ENCODE measurements at places on chromosomes 11 and 22. TPM values are rescaled to one million over a fixed set of nuclear protein-coding genes. Genes with fewer than 3 reads are reported as not detected.

- no peak overlapping the region for H3K4me3 ChIP-seq
- peaks cover 15% of the 10 kb centered on the region for H3K27me3 ChIP-seq
- no peaks in the 10 kb centered on the region for H3K4me1 ChIP-seq
- no peak overlapping the region for H3K27ac ChIP-seq
These were observed 9.1 kb upstream of the CKAP5 start for GRCh38 chr11:46855167-46855566.

GAL3ST1 gene
- 21.7 TPM for total RNA-seq

- H3K4me3 ChIP-seq: no peak overlapping the region
- peak overlapping the region; percentile 80 for H3K27ac ChIP-seq
- H3K36me3 ChIP-seq: peaks cover 9% of the 10 kb centered on the region
- peaks cover 7% of the 10 kb centered on the region for H3K4me1 ChIP-seq
- peak; percentile 90 for DNase-seq
- no peaks in the 10 kb centered on the region for H3K27me3 ChIP-seq
These were observed 24.0 kb downstream of the MIAT start for GRCh38 chr22:26681395-26681821.

SLC37A2 gene
- total RNA-seq: 2.0 TPM

DNA sequence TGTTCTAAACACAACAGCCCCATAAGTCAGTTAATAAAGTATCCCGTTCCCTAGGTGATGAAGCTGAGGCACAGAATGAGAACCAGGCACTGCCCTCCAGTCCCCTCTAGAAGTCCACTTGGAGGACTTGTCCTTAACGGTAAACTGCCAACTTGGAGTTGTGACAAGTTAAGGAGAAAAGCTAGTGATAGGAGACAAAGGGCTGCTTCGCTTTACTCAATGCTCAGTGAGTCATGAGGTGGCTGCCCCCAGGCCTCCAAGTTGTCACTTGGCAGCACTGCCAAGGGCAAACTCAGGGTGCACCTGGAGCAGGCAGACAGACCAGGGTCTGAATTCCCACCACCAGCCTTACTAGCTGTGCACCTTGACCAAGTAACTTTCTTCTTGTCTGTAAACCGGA is 13.5 kb downstream of the SLC43A1 start:
- H3K4me1 ChIP-seq: no peaks in the 10 kb centered on the region
- H3K36me3 ChIP-seq: no peaks in the 10 kb centered on the region
- no peak overlapping the region for H3K4me3 ChIP-seq
- H3K27ac ChIP-seq: no peak overlapping the region
- DNase-seq: no peak

All from endodermal cell (in vitro differentiated cells).